Ecto neural progenitor cell (in vitro differentiated cells): ENCODE measurements at places on chromosomes 16 and 17.
A peak's percentile ranks its signal among the peaks of the same experiment; 100 is the strongest.

- DNase-seq: no peak
These were observed 429.4 kb upstream of the MAF start for GRCh38 chr16:80029761-80030481.

DNA sequence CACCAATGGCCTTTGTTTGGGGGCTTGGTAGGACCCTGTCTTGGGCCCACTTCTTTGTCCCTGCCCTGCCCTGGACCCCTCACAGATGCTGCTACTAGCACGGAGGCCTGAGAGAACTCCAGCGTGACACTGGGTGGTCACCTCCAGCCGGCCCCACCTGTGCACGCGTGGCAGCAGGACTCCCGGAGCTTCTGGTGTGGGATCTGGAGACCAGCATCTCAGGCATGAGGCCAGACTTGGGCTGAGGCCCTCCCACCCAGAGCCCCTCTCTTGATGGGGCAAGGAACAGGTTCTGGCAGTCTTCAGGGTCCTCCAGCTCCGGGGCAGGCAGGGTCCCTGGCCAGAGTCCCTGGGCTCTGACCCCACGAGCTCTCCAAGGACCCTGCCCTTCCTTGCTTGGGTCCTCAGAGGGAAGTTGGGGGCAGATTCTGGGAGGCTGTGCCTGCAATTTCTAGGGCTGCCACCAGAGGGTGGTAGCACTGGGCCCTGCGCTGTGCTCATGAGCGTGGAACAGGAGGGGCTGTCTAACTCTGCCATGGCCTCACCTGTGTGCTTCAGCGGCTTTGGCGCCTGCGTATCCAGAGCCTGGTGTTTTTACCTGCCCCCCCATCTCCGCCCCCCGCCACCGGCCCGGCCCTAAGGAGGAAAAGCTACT lies 3.1 kb upstream of the BAIAP3 start:
- DNase-seq: no peak

- DNase-seq: no peak
These were observed 141.1 kb upstream of the NOL11 start for GRCh38 chr17:67576471-67577115.

DNA sequence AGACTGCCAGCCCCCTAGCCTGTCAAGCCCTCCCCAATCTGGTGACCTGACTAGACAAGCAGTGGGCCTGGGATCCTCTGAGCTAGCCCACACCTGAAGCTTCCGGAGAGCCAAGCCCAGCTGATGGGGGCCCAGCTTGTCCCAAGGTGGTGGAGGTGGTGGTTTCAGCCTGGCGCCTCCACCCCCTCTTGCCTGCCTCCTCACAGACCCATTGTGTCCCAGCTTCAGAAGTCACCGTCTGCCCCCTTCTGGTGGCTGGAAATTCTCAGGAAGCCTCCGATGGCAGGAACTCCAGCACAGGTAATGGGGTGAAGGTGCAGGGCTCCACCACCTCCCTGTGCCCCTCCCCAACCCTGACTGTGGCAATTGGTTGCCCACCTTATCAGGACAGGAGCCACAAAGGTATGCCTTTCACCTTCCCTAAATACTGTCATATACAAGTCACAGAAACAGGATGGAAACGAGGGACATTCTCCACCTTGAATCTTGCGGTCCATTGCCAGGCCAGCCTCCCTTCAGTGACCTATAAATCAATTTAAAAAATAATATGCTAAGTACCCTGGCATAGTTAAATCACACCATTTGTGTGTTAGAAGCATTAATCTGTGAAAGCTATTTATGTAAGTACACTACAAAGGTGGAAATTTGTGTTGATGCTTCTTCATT lies 66.0 kb upstream of the ZNF423 start:
- DNase-seq: peak; percentile 80

GRCh38 chr17:43015579-43015978 lies 6.6 kb downstream of the VAT1 start:
- no peak for DNase-seq

GRCh38 chr16:24906199-24906808 lies 60.5 kb downstream of the SLC5A11 start:
- no peak for DNase-seq

- peak; percentile 68 for DNase-seq
These were observed 4.8 kb downstream of the LHX1 start for GRCh38 chr17:36942019-36942599.

DNA sequence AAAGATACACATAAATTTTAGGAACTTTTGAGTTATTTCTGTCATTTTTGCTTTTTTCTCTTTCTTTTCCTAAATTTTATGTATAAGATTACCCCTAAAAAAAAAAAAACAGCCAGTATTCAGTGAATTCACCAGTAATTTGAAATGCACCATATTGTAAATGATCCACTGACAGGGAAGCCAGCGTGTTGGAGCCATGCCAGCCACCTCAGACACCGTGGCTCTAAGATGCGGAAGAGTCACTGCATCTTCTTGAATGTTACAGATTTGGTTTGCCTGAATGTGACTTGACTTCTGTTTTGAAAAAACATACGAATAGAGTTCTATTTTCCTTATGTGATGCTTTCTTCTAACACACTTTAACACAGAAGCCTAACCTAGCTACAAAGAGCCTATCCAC lies 37.4 kb downstream of the CLUAP1 start:
- DNase-seq: no peak
